ENCODE measurements at places on chromosomes 1 and 21.

DNA sequence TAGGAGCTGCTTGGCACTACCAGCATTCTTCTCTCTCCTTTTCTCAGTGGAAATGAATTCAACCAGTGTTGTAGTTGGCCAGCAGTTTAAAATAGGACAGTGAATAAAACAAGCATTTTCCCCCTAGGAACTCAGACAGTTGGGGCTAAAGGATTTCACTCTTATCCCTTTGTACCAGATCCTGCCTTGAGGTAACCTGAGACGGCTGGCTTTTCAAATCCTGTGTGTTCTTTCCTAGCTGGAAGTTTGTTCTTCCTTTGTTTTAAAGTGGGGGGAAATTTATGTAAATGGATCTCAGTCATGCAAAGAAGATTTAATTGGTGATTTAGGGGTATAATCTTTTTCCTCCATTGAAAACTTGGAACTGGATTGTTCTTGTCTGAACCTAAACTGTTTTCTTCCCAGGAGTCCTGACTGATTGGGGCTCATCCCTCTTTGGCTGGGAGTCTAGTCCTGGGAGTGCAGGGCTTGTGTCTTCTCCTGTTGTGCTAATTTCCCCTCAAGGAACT lies 23.3 kb downstream of the ZP4 start:
- no peak for DNase-seq

DNA sequence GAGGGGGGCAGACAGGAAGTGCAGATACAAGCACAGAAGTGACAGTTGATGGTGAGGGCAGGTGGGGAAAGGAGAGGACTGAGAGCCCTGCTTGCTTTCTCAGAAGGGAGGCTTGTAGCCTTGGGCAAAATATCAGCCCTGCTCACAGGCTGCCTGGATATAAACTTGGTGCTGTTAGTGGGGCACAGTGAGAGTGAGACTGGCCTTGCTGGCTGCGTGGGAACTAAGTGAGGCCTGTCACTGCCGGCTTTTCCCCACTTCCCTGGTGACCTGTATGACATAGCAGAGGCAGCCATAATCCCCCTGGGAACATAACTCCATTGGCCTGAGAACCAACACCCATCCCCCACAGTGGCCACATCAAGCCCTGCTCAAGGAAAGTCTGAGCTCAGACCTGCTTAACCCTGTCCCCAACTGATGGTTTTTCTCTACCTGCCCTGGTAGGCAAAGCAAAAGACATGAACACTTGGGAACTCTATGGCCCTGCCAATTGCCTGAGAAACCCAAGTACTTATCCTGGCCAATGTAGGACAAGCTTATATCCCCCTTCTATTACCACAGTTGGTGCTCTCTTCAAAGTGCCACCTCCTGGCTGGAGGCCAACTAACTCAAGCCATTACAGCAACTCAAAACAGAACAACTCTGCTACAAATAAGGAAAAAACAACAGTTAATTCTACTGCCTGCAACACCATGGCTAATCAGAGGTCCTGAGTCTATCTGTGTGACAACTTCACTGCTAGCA lies 472.7 kb downstream of the PLPP3 start:
- DNase-seq: no peak

DNA sequence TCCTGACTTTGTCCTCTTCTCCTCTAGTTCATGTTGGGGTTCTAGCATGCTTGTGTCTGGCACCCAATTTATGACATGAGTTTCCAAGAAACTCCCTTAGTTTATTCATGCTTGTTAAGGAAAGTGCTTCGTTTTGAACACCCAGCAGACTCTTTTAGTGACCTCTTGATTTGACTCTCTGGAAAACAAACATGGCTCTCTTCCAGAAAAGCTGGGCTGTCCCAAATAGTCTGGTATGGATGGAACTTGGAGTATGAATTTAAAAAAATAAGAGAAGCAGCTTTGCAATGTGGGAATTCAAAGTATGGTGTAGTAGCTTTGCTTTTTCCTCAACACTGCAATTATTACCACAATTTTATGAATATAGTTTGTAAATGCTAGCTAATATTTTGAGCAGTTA lies 143.4 kb upstream of the C8B start:
- no peak for DNase-seq

GRCh38 chr1:157732755-157733154 lies 32.2 kb upstream of the FCRL3 start:
- DNase-seq: no peak

- DNase-seq: no peak
Observed at GRCh38 chr1:178342745-178343144, 154.0 kb downstream of the CLEC20A start.

DNA sequence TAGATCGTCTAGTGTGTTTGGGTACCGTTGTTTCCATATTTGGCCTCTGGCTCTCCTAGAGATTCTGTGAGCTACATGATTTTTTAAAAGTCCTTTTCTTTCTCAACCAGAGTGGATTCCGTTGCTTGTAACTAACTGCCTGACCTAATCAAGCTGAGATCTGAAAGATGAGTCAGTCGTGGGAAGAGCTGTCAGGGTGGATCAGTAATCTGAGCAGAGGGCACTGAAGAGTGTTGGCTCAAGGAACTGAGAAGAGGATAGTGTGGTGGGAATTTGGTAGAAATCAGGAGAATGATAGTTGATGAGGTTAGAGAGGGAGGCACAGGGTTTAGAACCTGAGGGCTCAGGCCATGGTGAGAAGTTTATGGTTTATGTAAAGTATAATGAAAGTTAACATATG lies 52.2 kb downstream of the TRAF5 start:
- DNase-seq: no peak

- DNase-seq: no peak
Observed at GRCh38 chr1:173149887-173150286, 57.2 kb downstream of the TNFSF4 start.

DNA sequence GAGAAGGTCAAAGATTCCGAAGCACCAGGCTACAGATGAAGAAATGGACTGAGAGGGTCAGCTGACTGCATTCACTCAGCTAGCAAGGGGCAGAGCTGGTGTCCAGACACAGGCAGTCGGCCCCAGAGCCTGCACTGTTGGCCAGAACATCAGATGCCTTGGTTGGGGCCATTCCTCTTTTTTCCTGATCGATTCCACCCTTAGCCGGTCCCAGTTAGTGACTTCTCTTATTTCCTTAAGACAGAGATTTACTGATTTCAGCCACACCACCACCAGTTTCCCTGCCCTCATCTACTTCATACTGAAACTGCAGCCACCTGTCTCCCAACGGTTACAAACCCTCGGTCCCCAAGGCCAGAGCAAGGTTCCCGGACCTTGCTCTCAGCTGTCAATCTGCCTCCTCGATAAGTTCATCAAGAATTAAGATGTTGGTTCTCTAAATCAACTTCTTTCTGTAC lies 11.5 kb downstream of the CD58 start:
- DNase-seq: no peak

DNA sequence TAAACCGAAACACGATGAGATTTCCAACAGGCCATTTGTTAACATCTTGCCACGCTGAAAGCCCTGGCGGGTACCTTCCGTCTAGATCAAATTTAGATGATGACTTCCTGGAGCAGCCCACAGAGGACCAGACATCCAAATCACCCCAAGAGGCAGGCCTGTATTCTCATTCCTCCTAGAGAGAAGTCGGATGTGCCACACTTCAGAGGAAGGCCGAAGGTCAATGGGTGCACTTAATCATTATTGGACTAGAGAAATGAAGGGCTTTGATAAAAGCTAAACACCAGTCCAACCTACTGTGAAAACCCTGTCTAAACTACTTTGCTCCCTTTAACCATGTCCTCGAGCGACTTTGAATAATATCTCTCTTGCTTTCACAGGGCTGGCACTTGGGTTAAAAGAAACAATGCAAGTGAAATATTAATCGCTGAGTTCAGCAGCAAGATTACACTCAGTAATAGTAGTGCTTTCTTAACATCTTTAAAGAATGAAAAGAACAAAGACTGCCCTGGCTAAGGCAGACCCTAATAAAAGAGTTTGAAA lies 76.5 kb downstream of the BCAR3 start:
- no peak for DNase-seq

DNA sequence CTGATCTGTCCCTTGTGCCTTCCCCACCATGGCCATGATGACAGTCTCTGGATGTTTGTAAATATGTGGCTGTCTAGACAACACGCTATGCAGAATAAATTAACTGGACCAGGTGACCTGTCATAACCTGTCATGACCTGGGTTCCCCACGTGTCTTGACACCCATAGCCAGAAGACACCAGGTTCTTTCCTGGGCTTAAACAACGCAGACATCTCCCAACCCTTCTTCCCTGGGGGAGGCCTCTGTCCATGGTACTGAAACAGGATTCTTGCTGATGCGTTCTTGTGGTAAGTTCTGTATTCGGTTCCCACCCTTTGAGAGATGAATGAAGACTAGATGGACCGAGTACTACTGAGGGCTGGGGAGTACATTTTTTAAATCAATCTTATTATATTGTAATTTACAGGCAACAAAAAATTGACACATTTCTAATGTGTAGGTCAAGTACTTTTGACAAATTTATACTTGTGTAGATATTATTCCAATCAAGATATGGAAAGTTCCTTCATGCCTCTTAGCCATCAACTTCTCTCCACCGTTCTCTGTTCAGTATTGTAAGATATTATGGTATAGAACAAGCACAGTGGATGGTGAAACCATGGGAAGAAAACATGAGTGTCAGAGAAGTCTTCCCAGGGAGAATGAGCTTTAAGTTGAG lies 738.8 kb downstream of the PTPRU start:
- no peak for DNase-seq

- DNase-seq: peak; percentile 70
Observed at GRCh38 chr21:44914176-44914874, 6.4 kb downstream of the ITGB2 start.

DNA sequence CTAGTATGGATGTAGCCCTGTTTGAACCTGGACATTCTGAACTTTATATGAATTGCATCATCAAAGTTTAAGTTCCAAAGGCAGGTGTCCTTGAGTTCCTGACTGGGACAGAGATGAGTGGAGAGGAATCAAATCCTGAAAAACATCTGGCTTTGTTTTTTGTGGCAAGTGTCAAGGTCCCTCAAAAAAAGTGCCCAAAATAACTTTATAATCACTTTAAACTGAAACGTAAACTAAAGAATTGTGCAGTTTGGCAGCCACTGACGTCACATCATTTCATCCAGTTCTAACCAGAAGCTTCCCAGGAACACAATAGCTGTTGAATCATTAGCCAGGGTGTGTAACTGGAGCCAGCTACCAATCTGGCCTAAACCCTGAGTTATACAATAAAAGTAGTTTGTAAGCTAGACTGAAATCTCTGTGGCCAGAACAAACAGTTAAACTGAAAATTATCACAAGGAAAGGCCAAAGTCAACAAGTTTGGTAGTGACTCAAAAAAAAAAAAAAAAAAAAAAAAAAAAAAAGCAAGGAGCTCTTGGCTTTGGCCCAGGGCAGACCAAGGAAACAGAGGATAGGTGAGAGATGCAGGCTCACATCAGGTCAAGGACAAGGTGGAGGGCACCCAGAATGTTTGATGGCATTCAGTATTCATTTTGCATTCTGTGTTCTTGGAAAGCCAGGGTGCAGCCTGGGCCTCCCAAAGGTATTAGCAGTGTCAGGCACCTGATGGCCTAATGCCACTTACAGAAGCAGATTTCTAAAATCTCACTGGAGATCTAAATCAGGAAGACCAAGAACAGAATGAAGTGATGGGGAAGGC lies 74.3 kb downstream of the TNFSF18 start:
- DNase-seq: no peak

DNA sequence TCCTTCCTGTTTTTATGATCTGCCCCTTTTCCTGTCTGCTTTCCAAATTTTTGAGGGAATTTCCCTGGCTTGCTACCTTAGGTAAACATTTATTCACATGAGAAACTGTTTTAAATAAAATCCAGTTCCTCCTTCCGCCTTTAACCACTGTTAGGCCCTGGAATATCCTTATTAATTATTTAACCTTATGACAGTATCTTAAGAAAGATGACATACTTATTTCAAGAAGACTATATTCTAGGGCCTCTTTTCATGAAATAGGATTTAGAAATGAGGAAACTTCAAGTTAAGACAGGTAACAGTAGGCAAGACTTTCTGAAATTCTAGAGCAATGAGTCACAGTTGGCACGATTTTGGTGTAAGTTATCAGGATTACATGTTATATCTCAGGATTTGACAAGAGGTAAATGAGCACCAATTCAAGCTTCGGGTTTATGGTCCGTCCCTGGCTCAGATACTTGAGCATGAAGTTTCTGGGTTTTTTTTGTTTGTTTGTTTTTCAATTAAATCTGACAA lies 2.0 kb upstream of the TNFSF18 start:
- no peak for DNase-seq

GRCh38 chr1:15579683-15580047 lies 5.2 kb downstream of the AGMAT start:
- no peak for DNase-seq

DNA sequence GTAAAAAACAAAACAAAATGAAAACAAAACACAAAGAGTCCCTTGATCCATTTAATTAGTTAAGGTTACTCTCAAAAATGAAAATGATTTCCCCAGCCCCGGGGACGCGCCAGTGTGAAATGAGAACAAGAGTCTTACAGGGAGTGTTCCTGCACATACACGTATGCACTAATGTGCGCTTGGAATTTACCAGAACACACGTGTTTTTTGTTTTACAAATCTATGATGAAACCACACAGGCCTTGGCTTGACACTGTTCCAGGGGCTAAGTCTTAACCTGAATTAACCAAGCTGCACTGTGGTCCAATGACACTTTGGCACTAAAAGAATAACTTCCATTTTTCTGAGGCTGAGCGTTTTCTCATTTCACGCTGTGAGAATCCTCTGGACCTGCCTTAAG lies 63.7 kb downstream of the SLC45A1 start:
- DNase-seq: no peak

GRCh38 chr1:165905853-165906252 lies 78.4 kb downstream of the UCK2 start:
- no peak for DNase-seq

GRCh38 chr1:180157576-180158057 lies 2.9 kb downstream of the QSOX1 start:
- DNase-seq: no peak

- peak; percentile 14 for DNase-seq
Observed at GRCh38 chr1:15066191-15066590, 87.4 kb upstream of the TMEM51 start.

- DNase-seq: no peak
Observed at GRCh38 chr1:189125694-189126093, 1352.0 kb downstream of the BRINP3 start.

DNA sequence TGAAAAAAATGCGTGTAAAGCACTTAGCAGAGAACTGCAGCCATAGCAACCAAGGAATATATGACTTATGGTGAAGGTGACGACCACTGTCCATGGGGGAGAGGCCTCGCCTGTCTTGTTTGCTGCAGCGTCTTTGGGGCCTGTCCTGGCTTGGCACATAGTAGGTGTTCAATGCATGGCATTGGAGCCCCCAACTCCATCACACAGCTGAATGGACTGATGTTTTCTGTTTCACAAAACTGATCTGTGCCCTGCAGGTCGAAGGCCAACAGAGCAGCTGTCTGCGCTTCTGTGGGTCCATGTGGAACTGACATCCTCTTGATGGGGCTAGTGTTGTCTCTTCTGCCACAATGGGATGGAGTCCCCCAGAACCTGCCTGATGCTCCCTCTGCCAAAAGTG lies 296.0 kb downstream of the PTPRU start:
- no peak for DNase-seq

Measured in CD4-positive, alpha-beta T cell treated with Interleukin-10 for 1 hour (primary cell).